ENCODE measurements at places on chromosomes 12 and 14.

- no peak for DNase-seq
Observed at GRCh38 chr14:44910821-44911220, 50.9 kb downstream of the KLHL28 start.

GRCh38 chr14:74491956-74492775 lies 939 bp downstream of the NPC2 start:
- peak; percentile 75 for DNase-seq

DNA sequence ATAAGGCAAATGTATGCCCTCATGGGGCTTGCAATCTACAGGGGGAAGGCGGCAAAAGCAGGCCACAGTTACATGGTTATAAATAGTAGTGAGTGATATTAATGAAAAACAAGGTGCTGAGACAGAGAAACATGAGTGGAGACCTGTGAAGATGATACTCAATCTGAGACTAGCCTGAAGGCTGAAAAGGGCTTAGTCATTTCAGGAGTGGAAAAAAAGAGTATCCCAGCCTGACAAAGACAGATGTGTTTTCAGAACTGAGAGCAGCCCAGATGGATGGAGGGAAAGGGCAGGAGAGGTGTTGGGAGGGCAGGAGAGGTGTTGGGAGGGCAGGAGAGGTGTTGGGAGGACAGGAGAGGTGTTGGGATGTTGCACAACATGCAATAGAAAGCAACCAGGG lies 181.9 kb downstream of the C12orf42 start:
- DNase-seq = no peak

- no peak for DNase-seq
Observed at GRCh38 chr14:92963301-92964123, 40.6 kb downstream of the CHGA start.

- DNase-seq = no peak
Observed at GRCh38 chr14:74425525-74426201, 347 bp downstream of the SYNDIG1L start.

GRCh38 chr12:77521508-77522115 lies 309.1 kb upstream of the NAV3 start:
- peak; percentile 58 for DNase-seq

DNA sequence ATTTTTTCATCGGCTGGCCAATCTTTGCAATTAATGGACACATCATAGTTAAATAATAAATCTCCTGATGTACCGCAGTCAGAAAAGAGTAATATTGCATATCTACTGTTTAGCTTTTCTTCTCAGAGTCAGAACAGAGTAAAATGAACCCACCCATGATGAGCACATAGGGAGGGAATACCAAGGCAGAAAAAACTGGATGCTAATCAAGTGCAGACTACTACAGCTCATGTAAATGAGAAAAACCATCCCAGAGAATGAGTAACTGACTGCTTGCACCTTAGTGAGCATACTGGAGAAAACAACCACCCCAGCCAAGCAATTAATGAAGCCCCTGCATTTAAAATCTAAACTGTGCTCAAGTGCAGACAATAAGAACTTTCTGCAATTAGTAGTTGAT lies 483.7 kb downstream of the MDGA2 start:
- no peak for DNase-seq

DNA sequence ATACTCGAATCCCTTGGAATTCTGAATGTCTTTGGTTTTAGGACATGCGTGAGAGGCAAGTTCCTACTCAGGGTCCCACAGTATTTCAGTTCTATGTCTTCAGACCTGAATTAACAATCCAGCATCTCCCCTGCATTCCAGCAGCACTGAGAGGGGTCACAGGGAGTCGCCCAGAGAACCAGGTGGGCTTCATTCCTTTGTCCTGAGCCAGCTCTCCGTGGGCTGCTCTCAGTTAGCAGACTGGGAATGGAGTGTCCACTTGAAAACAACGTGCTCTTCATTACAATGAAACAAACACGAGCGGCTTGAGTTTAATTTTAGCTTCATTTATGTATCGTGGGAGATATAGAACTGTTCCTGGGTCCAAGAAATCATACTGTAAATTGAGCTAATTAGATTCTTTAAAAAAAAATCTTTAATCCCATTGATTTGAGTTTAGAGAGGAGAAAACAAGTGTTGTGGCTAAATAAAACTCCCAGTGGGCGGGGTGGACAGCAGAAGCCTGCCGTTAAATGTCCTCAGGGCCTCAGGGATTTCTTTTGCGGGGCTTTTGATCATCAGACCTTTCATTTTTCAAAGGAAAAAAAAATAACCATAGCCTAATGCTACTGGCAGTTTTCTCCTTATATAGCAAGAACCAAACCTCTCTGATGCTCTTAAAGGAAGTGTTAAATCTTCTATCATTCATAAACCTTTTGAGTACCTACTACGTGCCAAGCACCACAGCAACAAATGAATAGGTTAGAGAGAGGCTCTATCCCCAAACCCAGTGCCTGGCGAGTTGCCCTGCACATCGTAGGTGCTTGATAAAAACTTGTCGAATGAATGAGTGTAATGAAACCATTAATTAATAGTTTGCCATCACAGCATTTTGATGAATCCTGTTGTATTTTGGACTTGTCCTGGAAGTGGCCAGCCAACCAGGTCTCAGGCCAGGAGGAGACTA lies 140.4 kb downstream of the CHST11 start:
- no peak for DNase-seq

- no peak for DNase-seq
Observed at GRCh38 chr14:78946949-78947348, 776.8 kb downstream of the NRXN3 start.

- DNase-seq = no peak
Observed at GRCh38 chr12:6347367-6348338, 5.8 kb upstream of the TNFRSF1A start.

GRCh38 chr12:127147724-127148123 lies 1119.2 kb upstream of the TMEM132C start:
- DNase-seq = no peak

GRCh38 chr12:84038242-84038641 lies 874.4 kb downstream of the SLC6A15 start:
- no peak for DNase-seq

GRCh38 chr14:33897382-33897781 lies 53.5 kb downstream of the EGLN3 start:
- no peak for DNase-seq
